ENCODE measurements at places on chromosomes 16 and 17. TPM values are rescaled to one million over a fixed set of nuclear protein-coding genes. Genes with fewer than 3 reads are reported as not detected.

CCL8 gene
- total RNA-seq: not detected

SEPTIN12 gene
- total RNA-seq: not detected

CTDNEP1 gene
- 168 TPM for total RNA-seq

RRAD gene
- total RNA-seq: 1.5 TPM

DYNLL2 gene
- total RNA-seq: 36.5 TPM

HEATR9 gene
- total RNA-seq: not detected

MTSS2 gene
- 83.4 TPM for total RNA-seq

CHST5 gene
- not detected for total RNA-seq

AIPL1 gene
- not detected for total RNA-seq

KCNJ18 gene
- not detected for total RNA-seq

ENPP7 gene
- total RNA-seq: not detected

ELMO3 gene
- 0.83 TPM for total RNA-seq

GRCh38 chr17:75394332-75394918, 11.1 kb downstream of the GRB2 start:
- H3K27me3 ChIP-seq: no peaks in the 10 kb centered on the region
- H3K4me3 ChIP-seq: peak overlapping the region; percentile 90
- peaks cover 22% of the 10 kb centered on the region for H3K36me3 ChIP-seq
- peaks cover 54% of the 10 kb centered on the region for H3K4me1 ChIP-seq

GRCh38 chr16:14548933-14549788, 80.9 kb downstream of the PARN start:
- DNase-seq: no peak
- peaks cover 18% of the 10 kb centered on the region for H3K4me1 ChIP-seq
- H3K4me3 ChIP-seq: no peak overlapping the region
- H3K27me3 ChIP-seq: peaks cover 2% of the 10 kb centered on the region
- no peak overlapping the region for H3K27ac ChIP-seq

DNA sequence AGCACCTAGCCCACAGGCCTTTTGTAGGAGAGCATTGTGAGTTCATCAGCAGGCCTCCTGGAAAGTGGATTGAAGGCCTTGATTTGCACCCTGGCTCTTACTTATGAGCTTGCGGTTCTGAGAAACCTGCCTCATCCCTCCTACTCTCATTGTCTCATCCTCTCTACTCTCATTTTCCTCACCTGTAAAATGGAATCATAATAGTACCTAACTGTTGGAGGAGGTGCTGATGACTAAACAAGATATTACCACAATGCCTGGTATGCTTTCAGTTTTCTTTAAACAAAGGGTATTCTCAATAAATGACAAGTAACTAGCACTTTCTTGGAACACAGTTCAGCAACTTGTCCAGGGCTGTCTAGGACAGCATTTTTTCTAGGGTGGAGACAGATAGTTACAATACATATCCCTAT, 243.1 kb upstream of the MAF start:
- no peaks in the 10 kb centered on the region for H3K36me3 ChIP-seq
- no peaks in the 10 kb centered on the region for H3K27me3 ChIP-seq
- no peaks in the 10 kb centered on the region for H3K4me1 ChIP-seq
- H3K4me3 ChIP-seq: no peak overlapping the region
- no peak for DNase-seq
- H3K27ac ChIP-seq: no peak overlapping the region

- H3K36me3 ChIP-seq: no peaks in the 10 kb centered on the region
- H3K27ac ChIP-seq: no peak overlapping the region
- DNase-seq: no peak
Observed at GRCh38 chr16:78163772-78164670, 64.6 kb downstream of the WWOX start.

DNA sequence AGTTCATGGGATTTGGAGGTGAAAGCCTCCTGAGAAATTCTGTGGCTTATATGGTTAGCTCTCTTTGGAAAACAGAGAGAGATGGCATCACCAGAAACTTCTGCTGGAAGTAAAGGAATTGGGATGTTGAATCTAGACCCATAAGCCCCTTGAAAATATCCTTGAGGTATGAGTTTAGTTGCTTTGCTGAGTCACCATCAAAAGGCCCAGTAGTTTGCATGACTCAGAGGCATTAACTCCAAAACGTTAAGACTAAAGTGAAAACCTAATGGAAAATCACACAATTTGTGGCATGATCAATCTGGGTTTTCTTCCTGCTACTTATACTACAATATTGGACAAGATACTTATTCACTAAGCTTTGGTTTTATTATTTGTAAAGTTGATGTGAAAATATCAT, 349.2 kb upstream of the SALL1 start:
- H3K4me1 ChIP-seq: peaks cover 9% of the 10 kb centered on the region
- DNase-seq: peak; percentile 24
- no peaks in the 10 kb centered on the region for H3K36me3 ChIP-seq
- no peak overlapping the region for H3K27ac ChIP-seq

DNA sequence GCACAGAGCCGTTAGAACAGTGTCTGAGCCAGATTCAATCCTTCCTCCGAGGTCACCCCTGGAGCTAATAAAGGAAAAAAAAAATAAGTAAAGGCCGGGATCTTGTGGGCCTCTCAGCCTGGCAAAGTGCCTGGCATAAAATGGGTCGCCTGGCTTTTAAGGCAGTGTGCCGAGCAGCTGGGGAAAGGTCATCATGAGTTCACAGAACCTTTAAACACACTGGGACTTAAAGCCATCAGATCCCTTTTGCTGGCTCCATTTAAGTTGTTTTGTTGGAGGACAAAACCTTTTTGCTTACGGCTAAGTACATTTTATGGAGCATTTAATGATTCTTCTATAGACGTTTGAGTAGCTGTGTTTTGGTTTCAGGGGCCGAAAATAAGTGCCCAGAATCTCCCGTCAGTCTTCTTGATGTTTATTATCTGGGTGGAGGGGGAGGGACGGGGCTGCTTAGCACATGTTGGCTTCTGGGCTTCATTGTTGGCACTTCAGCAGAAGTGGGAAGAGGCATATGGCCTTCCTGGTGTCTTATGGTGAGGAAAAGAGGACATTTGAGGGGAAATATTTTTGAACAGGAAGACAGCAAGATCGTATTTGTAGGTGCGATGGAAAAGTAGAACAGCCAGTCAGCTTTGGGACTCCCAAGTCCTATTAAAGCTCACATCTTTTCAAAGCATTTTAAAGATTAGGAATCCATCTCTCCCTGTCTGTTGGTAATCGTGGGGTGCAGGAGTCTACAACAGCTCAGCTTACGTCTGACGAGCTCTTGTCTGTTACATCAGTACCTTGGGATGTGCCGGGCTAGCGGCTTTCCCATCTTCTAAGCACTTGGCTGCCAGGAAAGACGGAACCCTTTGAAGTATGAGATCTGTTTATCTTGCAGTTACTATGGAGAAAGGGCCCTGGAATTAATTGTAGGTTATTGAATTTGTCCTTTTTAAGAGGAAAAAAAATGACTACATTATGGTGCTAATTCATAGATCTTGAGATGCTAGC, 31.1 kb downstream of the RBFOX1 start:
- H3K4me1 ChIP-seq: no peaks in the 10 kb centered on the region
- no peaks in the 10 kb centered on the region for H3K27me3 ChIP-seq
- no peak overlapping the region for H3K4me3 ChIP-seq
- H3K36me3 ChIP-seq: no peaks in the 10 kb centered on the region
- no peak overlapping the region for H3K27ac ChIP-seq
- DNase-seq: no peak

GRCh38 chr17:61457226-61457983, 5.2 kb downstream of the TBX4 start:
- peak overlapping the region; percentile 80 for H3K4me3 ChIP-seq
- H3K27ac ChIP-seq: no peak overlapping the region
- H3K36me3 ChIP-seq: peaks cover 22% of the 10 kb centered on the region

DNA sequence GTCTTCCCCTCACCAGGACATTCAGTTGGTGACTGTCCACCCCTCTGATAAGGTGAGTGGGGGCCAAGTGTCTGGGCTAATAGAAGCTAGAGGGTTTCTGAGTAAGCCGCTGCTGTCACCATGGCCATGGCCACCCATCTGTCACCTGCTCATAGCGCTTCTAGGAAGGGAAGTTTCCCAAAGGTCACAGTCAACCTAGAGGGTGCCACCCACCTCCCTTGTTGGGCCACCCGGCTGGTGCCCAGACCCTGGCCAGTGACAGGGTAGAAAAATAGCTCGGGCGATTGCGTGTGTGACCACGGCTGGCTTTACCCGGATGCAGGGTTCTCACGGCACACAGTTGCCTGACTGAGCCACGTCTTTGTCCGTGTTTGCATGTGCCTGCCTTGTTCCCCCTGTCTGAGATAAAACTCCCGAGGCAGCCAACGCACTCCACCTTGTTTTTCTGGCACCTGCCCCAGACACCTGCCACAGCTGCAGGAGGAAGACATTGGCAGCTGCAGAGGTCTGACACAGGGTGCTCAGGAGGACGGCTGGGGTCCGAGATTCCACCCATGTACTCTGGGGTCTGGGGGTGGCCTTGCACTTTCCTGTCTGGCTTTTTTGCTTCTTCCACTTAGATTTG, 809 bp downstream of the PIRT start:
- H3K27ac ChIP-seq: no peak overlapping the region
- no peaks in the 10 kb centered on the region for H3K4me1 ChIP-seq
- H3K36me3 ChIP-seq: no peaks in the 10 kb centered on the region
- H3K4me3 ChIP-seq: no peak overlapping the region
- H3K27me3 ChIP-seq: peaks cover 7% of the 10 kb centered on the region
- DNase-seq: no peak

GRCh38 chr16:64225696-64226095, 896.2 kb downstream of the CDH11 start:
- no peak overlapping the region for H3K27ac ChIP-seq
- no peak for DNase-seq
- no peaks in the 10 kb centered on the region for H3K27me3 ChIP-seq
- no peak overlapping the region for H3K4me3 ChIP-seq
- H3K4me1 ChIP-seq: no peaks in the 10 kb centered on the region

- H3K27ac ChIP-seq: peak overlapping the region; percentile 88
- no peaks in the 10 kb centered on the region for H3K36me3 ChIP-seq
- H3K4me1 ChIP-seq: peaks cover 31% of the 10 kb centered on the region
- H3K4me3 ChIP-seq: peak overlapping the region; percentile 63
- H3K27me3 ChIP-seq: peaks cover 3% of the 10 kb centered on the region
Observed at GRCh38 chr17:50845240-50846147, 10.1 kb downstream of the WFIKKN2 start.

- H3K27me3 ChIP-seq: peaks cover 1% of the 10 kb centered on the region
- H3K4me1 ChIP-seq: no peaks in the 10 kb centered on the region
- DNase-seq: no peak
- H3K4me3 ChIP-seq: no peak overlapping the region
Observed at GRCh38 chr17:69450131-69450530, 35.6 kb downstream of the MAP2K6 start.

GRCh38 chr16:75131081-75131480, 14.5 kb upstream of the LDHD start:
- peaks cover 19% of the 10 kb centered on the region for H3K27me3 ChIP-seq
- H3K36me3 ChIP-seq: peaks cover 13% of the 10 kb centered on the region
- no peak overlapping the region for H3K4me3 ChIP-seq
- no peak for DNase-seq

- DNase-seq: no peak
- peaks cover 4% of the 10 kb centered on the region for H3K27me3 ChIP-seq
- H3K4me1 ChIP-seq: peaks cover 48% of the 10 kb centered on the region
- no peak overlapping the region for H3K4me3 ChIP-seq
- no peak overlapping the region for H3K27ac ChIP-seq
Observed at GRCh38 chr16:55506083-55506482, 2.8 kb upstream of the LPCAT2 start.

DNA sequence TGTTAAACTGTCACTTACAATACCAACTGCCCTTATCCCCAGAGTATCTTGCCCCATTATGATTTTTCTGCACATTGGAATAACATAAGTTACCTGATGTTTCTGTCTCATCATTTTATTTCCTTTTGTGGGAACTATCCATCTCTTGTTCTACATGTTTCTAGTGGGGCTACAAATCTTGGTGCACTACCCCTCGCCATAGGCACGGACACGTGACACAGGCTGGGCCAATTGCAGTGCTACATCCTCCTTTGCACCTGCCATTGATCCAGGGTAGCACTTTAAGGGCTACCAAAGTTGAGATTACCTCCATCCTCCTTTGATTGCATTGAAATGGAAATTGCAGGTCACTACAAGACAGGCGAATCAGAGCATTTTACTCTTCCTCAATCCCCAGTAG, 14.2 kb upstream of the SYT17 start:
- H3K27me3 ChIP-seq: peaks cover 18% of the 10 kb centered on the region
- H3K36me3 ChIP-seq: no peaks in the 10 kb centered on the region
- H3K4me1 ChIP-seq: no peaks in the 10 kb centered on the region
- H3K27ac ChIP-seq: no peak overlapping the region
- H3K4me3 ChIP-seq: peak overlapping the region; percentile 9

DNA sequence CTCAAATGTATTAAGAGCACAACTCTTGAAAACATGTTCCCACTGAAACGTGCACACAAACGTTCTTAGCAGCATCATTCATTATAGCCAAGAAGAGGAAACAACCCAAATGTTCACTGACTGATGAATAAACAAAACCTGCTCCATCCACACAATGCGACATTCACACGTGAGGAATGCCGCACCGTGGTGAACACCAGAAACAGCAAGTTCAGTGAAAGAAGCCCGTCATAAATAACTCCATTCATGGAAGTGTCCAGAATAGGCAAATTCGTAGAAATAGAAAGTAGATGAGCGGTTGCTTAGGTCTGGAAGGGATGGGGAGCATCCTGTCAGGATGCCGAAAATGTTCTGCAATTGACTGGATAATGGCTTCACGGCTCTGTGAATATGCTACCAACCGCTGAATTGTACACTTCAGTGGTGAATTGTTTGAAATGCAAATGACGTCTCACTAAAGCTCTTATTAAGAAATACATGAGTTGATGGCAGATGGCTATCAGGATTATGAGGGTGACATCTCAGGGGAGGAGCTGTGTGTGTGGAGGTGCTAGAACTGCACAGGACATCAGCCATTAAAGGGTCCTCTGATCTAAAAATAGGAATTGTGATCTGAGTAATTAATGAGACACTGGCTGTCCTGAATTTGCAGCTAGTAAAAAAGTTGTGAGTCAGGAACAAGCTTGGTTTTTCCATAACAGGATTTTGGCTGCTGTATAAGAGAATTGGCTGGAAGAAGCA, 771.0 kb downstream of the KCNJ18 start:
- no peak for DNase-seq
- peaks cover 2% of the 10 kb centered on the region for H3K27me3 ChIP-seq
- no peaks in the 10 kb centered on the region for H3K36me3 ChIP-seq
- H3K4me3 ChIP-seq: no peak overlapping the region

DNA sequence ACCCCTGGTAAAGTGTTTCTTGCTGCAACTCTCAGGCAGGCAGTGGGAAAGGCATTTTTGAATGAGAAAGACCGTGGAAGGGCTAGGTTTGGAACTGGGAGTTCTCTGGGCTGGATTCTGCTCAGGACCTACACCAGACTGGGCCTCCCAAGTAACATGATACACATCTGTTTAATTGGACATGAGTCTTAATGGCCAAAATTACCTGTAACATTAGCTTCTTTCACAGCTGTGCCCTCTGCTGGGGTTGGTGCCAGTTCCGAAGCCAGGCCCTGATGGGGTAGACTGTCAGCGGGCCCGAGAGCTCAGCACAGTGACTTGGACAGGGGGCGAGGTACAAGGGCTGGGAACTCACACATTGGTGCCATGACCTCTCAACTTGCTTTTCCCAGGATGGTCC, 118.9 kb upstream of the IRX3 start:
- H3K4me3 ChIP-seq: no peak overlapping the region
- no peak overlapping the region for H3K27ac ChIP-seq
- peaks cover 28% of the 10 kb centered on the region for H3K4me1 ChIP-seq
- DNase-seq: no peak
- peaks cover 9% of the 10 kb centered on the region for H3K27me3 ChIP-seq

GRCh38 chr16:53198933-53199332, 144.1 kb downstream of the CHD9 start:
- no peak for DNase-seq
- H3K27me3 ChIP-seq: peaks cover 4% of the 10 kb centered on the region
- H3K4me1 ChIP-seq: no peaks in the 10 kb centered on the region
- H3K36me3 ChIP-seq: peaks cover 13% of the 10 kb centered on the region

- no peaks in the 10 kb centered on the region for H3K27me3 ChIP-seq
- H3K36me3 ChIP-seq: no peaks in the 10 kb centered on the region
- no peak for DNase-seq
- H3K4me1 ChIP-seq: peaks cover 49% of the 10 kb centered on the region
- H3K4me3 ChIP-seq: no peak overlapping the region
- H3K27ac ChIP-seq: no peak overlapping the region
Observed at GRCh38 chr17:72462814-72463213, 342.0 kb downstream of the SOX9 start.
